Left renal cortex interstitium (tissue), 4 donors: ENCODE measurements at places on chromosomes 1 and 21. TPM values are rescaled to one million over a fixed set of nuclear protein-coding genes. Genes with fewer than 3 reads are reported as not detected.
A peak's percentile ranks its signal among the peaks of the same experiment; 100 is the strongest.

DNA sequence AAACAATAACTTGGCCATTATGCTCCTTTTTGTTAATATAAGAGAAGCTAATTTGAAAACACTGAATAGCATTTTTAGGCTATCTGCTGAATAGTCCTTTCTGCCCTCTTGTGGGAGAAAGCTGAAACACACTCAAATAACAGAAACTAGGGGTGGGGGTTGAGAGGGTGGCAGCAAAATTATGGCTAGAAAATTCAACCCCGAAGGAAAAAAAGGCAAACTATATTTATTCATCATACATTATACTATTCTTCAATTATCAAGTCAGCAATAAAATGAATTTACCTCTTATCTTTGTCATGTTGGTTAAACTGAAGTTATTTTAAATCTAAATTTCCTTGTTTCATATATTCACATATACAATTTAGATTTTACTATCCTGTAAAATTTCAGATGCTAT lies 255.9 kb downstream of the FAF1 start:
- peak; percentile 13 for DNase-seq

DNA sequence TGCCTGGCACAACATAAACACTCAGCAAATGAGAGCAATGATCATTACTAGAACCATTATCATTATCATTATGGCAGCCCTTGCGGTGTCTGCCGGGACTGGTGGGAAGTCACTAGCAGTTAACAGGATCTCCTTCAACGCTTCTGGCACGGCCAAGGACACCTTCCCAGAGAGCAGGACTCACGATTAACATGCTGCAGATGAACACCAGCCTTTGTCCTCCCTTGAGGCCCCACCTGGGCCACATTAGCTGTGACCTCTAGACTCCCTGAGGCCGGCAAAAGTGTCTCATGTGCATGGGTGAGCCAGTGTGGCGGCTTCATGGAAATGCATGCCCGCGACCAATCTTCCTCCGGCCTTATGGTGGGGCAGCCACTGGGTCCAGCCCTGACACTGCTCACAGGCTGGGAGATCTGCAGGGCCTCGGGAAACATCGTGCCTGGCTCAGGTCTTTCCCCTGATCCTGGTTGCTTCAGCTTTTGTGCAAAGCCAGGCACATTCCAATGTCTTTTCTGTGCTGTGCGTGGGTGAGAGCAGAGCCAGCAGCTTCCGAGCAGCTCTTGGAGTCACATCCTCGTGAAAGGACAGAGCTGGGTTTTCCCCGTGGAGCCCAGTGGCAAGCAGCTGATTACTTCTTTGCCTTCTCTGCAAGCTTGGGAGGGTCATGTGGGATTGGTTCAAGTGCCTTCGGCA lies 107.3 kb downstream of the HMGB4 start:
- DNase-seq = no peak

DNA sequence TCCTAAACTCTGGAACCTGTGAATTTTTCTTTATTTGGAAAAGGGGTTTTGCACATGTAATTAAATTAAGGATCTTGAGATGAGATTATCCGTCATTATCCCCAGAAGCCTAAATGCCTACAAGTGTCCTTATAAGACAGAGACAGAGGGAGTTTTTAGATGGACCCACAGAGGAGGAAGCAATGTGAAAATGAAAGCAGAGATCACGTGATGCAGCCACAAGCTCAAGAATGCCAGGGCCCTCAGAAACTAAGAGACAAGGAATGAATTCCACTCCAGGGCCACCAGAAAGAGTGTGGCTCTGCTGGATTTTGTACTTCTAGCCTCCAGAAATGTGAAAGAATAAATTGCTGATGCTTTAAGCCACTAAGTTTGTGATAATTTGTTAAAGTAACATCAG lies 183.6 kb upstream of the UBE2U start:
- no peak for DNase-seq

- DNase-seq = no peak
These were observed 442.9 kb downstream of the PTPRC start for GRCh38 chr1:199081739-199082138.

Gene SHISAL2A
- polyA plus RNA-seq = 1.3 TPM

DNA sequence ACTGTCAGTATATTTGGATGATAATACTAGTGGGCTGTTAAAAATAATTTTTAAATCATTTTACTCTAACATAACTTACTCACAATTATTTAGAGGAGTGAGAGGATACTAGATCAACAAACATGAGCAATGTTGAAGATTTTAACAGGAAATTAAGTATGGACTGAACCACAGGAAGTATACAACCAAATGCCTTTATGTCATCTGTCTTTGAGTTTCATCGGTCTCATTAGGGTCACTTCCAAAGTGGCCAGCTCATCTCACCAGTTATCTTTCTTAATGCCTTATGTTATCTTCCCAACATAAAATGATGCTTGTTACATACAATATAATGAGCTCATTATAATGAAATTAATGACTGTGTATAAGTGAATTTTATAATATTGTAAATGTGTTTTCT lies 1.5 kb upstream of the RGS1 start:
- no peak for DNase-seq

GRCh38 chr1:153058154-153058553 lies 842 bp upstream of the SPRR2A start:
- no peak for DNase-seq

DNA sequence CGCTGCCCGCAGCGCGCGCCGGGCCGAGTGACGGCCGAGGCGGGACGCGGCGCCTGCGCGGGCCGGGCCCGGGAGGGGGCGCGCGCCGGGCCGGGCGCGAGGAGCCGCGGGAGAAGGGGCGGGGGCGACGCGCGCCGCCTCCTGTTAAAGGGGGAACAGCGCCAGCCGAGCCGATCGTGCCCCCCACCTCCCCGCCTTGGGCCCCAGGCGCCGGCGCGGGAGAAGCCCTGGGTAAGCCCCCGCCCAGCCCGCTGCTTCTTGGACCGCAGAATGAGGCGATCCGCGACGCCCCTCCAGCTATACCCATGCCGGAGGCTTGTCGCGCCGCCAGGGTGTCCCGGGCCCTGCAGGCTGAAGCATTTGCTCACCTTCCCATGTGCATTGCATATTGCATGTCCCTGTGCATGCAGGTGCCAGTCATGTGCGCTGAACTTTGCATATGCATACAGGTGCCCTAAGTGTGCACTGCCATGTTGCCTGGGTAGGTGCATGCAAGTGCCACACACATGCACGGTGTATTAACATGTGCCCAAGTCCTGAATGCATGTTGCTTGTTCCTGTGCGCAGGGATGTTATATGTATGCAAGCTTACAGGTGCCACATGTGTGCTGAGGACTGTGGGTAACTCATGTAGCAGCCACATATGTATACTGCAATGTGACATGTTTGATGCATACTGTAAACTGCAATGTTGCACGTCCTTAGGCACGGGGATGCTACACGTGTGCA lies at the start of gene ADGRB2:
Gene ADGRB2, minus strand, starts transcription at position 29 of the 729 bp plus-strand sequence. CDS start 7,119 bp downstream, outside the sequence.
- no peak for DNase-seq

GRCh38 chr1:76782809-76783208 lies 84.5 kb upstream of the ST6GALNAC5 start:
- no peak for DNase-seq

Gene ANGPTL1
- 8.6 TPM for polyA plus RNA-seq
